ENCODE measurements at places on chromosomes 2 and 18. TPM values are rescaled to one million over a fixed set of nuclear protein-coding genes. Genes with fewer than 3 reads are reported as not detected.

NEU2 gene
- polyA plus RNA-seq = not detected

SAG gene
- not detected for polyA plus RNA-seq

CRYGD gene
- not detected for polyA plus RNA-seq

ABCG5 gene
- polyA plus RNA-seq = not detected

RNF144A gene
- polyA plus RNA-seq = 4.4 TPM

WDSUB1 gene
- polyA plus RNA-seq = 9.1 TPM
